M059J (cell line): ENCODE measurements at places on chromosomes 12 and 14. TPM values are rescaled to one million over a fixed set of nuclear protein-coding genes. Genes with fewer than 3 reads are reported as not detected.
A peak's percentile ranks its signal among the peaks of the same experiment; 100 is the strongest.

GRCh38 chr12:1768615-1769014, 51.8 kb upstream of the LRTM2 start:
- no peak for DNase-seq

GRCh38 chr14:103801459-103801858, 45.9 kb downstream of the PPP1R13B start:
- peak; percentile 79 for DNase-seq

GRCh38 chr14:89165189-89166181, 251.5 kb downstream of the FOXN3 start:
- no peak for DNase-seq

GRCh38 chr12:19397534-19397933, 41.8 kb upstream of the AEBP2 start:
- DNase-seq: peak; percentile 83

DNA sequence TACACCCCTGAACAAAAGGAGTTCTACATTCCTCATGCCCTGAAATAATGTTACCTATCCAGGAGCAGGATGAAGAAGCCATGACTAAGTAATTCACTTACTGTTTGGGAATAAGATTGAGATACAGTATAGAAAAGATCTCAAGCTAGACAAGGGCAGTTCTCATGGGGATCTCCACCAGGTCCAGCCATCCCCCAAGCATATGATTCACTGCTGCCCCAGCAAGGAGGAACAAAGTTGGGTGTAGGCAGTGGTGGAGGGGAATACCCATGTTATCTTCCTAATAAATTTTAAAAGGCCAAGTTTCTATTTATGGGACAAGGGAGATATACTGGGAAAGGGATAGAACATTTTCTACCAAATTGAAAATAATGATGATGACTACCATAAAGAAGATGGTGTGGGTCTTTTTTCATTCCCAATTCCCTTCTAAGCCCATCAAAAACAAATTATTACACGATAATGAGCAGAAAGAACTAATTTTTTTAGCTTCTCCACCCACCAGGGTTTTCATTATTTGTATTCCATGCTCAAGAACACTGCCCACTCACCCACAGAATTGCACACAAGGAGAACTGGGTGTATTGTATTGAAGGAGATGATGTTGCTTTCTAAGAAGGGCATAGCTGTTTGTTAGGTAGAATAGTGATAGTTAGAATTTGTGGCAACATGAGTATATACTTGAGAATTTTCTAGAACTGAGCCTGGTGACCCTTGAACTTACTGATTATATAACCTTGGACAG, 204.6 kb downstream of the BTG1 start:
- no peak for DNase-seq

DNA sequence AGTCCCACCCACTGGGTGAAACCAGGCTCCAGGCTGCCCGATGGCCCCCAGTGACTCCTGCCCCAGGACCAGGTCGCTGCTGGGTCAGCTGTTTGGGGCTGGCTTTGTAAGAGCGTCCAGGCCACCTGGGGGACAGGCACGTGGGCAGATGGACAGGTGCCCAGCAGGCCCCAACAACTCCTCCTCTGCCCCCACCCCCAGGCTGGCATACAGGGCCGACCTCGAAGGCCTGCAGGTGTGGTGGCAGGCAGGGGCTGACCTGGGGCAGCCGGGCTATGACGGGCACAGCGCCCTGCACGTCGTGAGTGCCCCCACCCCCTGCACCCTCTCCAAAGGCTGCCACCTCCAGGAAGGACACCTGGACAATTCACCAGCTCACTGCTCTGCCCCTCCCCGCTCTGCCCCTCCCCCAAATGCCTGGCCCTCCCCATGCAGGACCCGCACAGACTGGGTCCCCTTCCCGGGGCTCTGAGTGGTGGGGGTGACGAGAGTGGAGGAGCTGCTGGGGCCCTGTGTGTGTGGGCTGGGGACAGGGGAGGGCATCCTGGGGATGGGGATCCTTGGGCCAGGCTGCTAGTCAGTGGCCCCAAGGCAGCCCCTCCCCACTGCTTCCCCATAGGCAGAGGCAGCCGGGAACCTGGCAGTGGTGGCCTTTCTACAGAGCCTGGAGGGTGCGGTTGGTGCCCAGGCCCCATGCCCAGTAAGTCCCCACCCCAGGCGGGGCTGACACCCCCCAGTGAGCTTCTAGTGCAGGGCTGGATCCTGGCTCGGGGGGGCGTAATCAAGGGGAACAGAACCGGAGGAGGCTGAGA, 26.0 kb downstream of the ASPG start:
- DNase-seq: no peak

TSPAN19 gene
- total RNA-seq: not detected in 2 replicates

TTC9 gene
- total RNA-seq: 0.07 and 1.3 TPM in 2 replicates

BRI3BP gene
- 5.5 and 10.3 TPM in 2 replicates for total RNA-seq

MMP19 gene
- 1.5 and 2.9 TPM in 2 replicates for total RNA-seq

CCDC38 gene
- not detected in 2 replicates for total RNA-seq
